Iris pigment epithelial cell (primary cell): ENCODE measurements at places on chromosomes 2 and 18.

DNA sequence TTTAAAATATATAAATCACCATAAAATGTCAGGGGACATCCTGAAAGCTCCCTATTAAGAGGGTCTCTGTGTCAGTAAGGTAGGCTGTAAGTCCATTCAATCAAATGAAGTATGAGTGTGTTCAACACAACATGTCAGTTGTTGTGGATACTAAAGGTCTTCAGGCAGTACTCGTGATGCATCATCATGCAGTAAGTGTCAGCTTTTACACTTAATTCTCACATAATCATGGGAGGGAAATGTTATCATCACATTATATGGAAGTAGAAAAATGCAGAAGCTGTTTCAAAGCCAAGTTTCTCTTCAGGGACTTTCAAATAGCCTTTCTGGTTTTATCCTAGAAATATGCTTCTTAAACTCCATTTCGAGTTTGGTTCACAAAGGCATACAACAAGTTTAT lies 477.1 kb upstream of the ID2 start:
- no peak for DNase-seq

DNA sequence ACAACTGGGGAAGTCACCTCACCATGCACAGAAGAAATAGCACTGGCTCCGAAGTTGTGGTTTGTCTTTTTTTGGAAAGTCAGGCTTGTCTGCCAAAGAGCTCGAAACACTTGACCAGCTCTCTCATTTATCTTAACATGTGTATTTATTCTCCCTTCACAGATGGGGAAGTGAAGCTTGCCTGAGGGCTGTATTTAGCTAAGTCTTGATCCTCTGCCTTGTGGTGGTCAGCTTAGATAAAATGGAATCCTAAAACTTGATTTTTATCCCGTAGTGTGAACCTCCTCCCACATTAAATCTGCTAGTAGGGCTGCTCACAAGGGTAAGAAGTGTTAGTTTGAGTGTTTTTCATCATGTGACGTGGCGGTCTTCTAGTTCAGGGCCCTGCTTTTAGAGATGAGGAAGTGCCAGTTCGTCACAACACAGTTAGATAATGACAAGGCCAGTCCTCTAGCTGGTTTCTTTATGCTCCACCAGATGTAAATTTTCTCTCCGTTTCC lies 89.7 kb downstream of the TMEM247 start:
- no peak for DNase-seq

DNA sequence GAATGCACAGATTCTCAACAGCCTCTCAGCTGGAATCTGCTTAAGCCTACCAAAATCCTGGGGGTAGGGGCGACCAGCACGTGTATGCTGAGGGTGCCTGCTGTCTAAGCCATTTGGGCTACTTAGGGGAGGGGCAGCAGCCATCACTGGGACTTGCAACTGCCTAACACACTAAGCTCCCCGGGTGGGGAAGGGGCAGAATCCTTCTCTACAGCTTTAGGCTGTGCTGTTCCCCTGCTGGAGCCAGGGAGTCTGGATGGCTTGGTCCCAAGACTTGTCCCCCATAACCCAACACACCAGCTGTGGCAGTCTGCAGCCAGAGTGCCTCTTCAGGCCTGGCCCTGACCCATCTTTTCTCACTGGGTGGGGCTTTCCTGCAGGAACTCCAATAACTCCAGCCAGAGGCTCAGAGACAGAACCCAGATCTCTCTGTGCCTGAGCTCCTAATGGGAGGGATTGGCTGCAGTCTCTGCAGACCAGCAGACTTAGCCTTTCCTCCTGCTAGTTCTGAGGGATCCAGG lies 305.4 kb upstream of the RND3 start:
- DNase-seq: no peak

- no peak for DNase-seq
Observed at GRCh38 chr2:60538101-60538500, 15.4 kb downstream of the BCL11A start.

- DNase-seq: no peak
Observed at GRCh38 chr2:7994397-7994951, 687.4 kb upstream of the ID2 start.

- DNase-seq: no peak
Observed at GRCh38 chr2:163943403-163944346, 207.9 kb upstream of the FIGN start.

DNA sequence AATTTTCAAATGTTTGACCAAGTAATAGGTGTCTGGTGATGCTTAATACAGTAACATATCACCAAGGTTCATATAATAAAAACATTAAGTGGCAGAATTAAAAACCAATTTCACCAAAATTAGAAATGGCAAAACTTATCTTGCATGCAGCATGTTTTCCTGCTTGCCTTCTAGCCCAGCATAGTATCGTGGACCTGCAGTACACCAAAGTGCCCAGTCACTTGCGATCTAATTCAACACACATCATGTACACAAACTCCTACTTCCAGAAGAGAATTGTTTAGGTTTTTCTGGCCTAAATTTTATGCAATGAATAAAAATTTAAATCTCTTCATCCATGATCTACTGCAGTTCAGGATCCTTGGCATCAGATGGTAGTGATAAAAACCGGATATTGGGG lies 28.9 kb downstream of the LPIN2 start:
- DNase-seq: no peak

GRCh38 chr2:70420143-70420542 lies 118.3 kb upstream of the FAM136A start:
- no peak for DNase-seq

GRCh38 chr18:8391068-8391467 lies 218.2 kb upstream of the RAB12 start:
- DNase-seq: peak; percentile 73

DNA sequence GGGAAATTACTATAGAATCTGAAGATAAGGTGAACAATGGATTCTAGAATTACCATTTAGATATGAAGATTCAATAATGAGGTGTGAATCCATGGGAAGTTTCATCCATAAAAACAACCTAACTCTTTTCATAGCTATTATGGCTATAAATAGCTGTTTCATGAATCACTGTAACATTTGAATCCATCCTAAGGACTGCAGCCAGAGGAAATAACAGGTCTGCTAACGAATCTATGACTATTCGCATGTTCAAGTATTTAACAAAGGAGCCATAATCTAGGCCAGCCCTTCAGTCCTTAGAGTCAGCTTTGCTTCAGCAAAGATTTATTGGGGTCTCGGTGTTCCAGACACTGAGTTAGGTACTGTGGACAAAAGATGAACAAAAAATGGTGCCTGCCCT lies 87.1 kb downstream of the MYOM1 start:
- DNase-seq: no peak

DNA sequence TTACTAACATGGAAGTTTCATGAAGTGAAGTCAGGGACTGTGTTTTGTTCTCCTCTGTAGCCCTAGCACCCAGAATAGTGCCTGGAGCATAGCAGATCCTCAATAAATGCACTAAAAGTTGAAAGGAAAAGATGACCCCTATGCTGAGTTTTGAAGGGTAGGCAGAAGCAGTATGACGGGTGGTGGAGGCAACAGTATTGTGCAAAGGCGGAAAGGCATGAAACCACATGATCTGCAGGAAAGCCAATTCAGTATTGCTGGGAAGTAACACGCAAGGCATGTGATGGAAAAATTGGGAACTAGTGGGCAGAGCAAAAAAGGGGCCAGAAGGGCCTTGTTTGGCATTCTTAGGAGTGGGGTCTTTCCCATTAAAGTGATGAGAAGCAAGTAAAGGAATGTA lies 23.1 kb downstream of the DTNB start:
- DNase-seq: no peak

DNA sequence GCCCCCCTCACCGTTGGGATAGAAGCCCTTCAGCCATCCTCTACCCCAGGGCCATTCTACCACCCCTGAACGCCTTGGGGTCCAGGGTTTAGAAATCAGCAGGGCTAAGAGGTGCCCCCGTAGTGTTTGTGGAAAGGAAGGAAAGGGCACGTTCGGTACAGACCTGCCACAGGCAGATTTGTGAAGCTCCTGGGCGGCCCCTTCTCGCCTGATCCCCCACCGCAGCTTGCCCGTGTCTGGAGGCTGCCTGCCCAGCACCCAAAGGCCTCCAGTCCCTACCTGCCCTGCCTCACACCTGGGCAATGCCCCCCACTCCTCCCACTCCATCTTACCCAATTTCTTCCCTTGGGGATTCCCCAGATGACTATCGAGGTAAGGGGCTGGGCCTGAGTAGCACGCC lies 21.2 kb downstream of the ATP6V1C2 start:
- no peak for DNase-seq

GRCh38 chr2:11835403-11835802 lies 89.0 kb downstream of the LPIN1 start:
- no peak for DNase-seq

DNA sequence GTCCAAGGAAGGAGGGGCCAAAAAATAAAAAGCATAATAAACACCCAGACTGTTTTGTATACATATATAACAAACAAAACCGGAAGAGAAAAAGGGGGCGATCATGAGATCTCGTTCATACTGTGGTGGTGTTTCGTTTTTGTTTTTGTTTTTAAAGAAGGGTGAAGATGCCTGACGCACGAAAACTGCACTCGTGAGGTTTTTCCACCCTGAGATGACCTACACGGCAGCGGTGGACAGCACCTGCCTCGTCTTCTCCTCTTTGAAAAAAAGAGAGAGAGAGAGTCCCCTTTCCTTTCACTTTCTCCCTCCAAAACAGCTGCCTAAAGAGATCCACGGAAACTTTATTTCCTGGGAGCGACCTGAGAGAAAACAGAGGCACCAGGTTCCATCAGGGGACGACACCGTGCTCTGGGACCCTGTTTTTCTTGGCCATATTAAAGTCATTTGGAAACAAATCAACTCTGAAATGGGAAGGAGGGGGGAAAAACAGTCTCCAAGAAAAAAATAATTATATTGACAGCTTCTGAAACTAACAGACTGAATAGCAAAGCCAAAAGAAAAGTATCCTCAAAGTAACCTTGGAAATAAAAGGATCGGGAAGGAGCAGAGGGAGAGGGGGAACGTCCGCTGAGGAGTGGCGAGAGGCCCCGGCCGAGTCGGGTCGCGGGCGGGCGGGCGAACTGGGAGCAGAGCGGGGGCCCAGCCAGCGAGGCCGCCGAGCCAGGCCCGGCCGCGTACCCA lies 3.5 kb downstream of the POU3F3 start:
- no peak for DNase-seq

GRCh38 chr18:73352546-73352945 lies 484.8 kb upstream of the NETO1 start:
- no peak for DNase-seq

DNA sequence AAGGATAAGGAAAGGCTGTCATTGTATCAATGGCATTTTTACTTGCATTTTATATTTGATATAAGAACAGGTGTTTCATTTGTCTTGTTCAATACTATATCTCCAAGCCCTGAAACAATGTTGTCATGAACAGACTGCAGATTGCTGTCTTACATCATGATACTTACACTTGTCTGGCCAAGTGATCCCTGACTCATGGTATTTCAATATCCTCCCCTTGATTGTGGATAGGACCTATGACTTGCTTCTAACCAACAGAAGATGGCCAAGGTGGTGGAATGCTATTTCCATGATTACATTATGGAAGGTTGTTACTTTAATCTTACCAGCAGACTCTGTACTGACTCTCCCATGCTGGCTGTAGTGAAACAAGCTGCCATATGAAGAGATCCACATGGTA lies 471.1 kb downstream of the CCDC85A start:
- DNase-seq: peak; percentile 63

DNA sequence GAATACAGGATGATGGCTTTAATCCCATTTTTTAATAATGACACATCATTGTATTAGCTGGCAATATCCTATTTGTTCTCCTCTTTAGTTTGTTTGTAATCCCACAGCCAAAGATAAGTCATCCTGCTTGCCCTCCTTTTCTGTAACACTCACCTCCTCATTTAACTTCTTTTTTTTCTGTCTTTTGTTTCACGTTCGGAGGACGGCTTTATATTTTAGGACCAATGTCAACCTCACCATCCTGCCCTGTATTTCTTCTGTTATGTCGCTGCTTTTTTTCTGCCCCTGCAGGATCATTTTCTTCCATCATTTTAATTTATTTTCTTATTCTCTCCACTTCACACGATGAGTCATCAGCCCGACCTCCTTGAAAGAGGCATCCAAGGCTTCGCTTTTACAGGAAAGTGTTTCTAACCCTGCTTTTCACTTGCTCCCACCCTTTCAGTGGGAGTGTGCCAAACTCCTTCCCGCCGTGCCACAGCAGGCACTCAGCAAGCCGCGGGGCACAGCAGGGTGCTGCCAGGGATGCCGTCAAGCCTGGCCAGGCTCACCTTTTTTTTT lies 11.4 kb downstream of the RAB31 start:
- DNase-seq: peak; percentile 84

GRCh38 chr2:14778015-14778414 lies 145.5 kb downstream of the LRATD1 start:
- DNase-seq: peak; percentile 55

GRCh38 chr2:170680172-170680941 lies 34.8 kb upstream of the SP5 start:
- no peak for DNase-seq

DNA sequence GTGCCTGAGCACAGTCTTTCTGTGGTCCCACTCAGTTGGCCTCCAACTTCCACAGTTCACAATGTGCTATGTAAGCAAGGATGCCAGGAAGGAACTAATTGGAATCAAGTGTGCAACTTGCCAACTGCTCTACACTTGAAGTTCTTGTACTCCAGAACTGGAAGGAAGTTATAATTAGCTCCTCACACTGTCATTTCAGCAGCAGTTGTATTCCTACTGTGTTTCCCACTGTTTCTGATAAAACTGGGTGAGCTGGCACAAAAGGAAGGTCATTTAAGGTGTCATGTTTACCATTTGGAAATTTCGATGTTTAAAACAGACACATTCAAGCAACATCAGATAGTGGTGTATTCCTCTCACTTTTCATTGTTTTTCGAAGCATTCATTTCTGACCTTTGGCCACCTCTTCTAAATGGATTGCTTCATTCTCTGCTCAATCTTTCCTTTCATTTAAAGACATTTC lies 84.2 kb downstream of the ANTXR1 start:
- DNase-seq: no peak

DNA sequence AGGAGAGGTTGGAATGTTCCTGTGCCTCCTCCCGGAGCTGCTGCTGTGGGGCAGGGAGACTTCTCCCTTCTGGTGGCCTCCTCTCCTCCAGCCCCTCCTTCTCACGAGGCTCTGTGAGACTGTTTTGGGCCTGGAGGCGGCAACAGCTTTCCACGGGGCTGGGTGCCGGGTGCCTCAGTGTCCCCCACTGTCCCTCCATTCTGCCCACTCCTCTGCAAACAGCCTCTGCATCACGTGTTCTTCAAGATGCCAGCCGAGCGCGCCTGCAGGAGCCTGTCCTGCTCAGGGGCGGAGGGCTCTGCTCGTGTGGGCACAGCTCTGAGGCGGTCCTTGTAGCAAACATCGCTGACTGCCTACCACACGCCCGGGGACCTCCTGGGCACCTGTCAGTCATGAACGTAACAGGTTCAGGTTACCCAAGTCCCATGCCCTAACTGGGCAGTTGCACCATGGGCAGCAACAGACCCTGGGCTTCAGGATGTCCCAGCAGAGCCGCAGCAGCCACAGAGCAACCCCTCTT lies 70.8 kb downstream of the RRM2 start:
- no peak for DNase-seq

- no peak for DNase-seq
Observed at GRCh38 chr2:127407661-127408003, 10.6 kb upstream of the PROC start.
